ENCODE measurements at places on chromosomes 12 and 14.

DNA sequence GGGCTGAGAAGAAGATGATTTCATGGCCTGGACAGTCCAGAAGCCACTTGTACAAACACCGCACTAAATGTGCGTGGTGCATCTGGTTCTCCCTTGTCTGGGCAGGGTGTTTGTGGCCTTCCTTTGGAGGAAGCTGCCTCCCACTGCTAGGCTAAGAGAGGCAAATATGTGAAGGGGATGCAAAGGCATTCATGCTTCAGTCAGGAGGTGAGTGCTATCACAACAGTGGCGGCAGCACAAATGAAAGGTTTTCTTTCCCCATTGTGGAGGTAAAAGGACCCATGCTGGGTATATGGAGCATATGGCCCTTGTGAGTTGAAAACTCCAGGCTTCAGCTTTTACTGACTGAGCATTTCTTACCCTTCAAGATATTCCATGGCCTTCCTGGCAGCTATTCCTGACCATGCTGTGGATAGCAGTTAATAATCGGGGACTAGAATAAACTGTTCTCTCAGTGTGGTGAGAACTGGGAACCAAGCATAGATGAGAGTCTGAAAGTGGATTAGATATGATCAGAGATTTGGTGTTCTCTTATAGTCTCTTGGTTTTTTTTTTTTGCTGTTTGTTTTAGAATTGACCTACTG, 69.9 kb downstream of the MYRFL start:
- DNase-seq, result no peak

GRCh38 chr12:27271206-27271605, 27.1 kb downstream of the STK38L start:
- DNase-seq, result no peak

DNA sequence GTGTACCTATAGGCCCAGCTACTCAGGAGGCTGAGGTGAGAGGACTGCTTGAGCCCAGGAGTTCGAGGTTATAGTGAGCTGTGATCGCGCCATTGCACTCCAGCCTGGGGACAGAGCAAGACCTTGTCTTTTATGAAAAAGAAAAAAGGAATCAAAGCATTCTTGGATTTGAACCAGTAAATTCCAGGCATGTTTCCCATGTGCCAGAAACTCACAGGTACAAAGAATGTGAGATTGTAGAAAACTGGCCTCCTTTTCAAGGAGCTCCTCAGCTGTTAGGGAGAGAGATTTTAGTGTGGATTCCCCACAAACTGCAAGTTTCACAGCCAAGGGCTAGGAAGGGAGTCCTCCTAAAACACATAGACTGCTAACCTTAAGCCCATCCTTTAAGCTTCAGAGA, 95.0 kb downstream of the FOXN4 start:
- DNase-seq, result no peak

DNA sequence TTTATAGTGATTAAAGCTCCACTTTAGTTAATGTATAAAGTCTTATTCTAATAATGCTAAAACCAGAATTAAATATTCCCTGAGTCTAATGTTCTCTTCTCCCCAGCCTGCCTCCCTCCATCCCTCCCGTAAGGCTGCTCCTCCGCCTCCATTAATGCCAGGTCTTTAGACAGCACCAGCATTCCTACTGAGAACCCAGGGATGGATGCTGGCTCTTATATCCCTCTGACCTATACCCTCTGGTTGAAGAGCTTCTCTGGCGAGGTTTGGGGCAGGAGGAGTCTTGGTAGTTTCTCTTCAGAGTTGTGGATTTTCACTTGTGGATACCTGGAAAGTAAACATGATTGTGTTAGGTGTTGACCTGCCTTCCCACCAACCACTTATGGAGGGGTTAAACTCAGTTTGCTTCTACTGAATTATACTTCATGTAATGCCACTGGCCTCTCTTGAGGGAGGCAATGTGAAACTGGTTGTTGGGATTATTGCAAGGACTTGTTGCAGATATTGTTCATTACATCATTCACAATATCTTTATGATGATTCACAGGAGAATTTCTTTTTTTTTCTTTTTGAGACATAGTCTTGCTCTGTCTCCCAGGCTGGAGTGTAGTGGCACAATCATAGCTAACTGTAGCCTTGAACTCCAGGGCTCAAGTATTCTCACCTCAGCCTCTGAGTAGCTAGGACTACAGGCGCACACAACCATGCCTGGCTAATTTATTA, 11.1 kb upstream of the SMAGP start:
- no peak for DNase-seq

DNA sequence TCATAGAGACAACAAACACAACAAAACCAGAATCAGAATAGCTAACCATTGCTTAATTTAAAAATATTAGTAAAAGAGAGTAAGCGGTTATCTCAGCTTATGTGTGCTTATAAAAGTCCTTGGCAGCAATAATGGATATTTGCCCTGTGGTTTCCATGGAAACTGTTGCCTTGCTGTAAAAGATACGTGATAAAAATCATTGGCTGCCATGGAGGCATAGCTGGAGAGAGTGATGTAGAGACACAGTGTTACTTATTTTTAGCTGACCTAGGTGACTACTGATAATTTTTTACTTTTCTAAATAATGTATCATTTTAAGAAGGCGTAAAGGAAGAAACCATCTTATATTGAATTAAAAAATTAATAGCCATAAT, 92.9 kb downstream of the ERC1 start:
- peak; percentile 29 for DNase-seq

DNA sequence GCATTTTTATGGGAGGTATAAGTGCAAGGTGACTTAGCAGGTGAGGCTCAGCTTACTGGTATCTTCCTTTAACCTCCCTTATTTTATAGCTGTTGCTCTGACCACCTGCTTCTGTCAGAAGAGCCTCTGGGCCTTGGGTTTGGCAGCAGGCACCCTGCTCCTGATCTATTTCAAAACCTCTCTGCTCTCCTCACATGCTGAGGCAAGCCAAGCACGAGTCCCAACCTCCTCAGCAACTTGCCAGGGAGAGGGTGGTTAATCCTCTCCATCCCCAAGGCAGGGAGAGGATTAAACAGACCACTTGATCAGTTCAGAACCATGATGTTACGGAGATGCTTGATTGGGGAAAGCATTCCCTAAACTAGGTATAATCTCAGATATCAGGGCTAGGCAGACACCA, 5.4 kb downstream of the PLEKHH1 start:
- no peak for DNase-seq

DNA sequence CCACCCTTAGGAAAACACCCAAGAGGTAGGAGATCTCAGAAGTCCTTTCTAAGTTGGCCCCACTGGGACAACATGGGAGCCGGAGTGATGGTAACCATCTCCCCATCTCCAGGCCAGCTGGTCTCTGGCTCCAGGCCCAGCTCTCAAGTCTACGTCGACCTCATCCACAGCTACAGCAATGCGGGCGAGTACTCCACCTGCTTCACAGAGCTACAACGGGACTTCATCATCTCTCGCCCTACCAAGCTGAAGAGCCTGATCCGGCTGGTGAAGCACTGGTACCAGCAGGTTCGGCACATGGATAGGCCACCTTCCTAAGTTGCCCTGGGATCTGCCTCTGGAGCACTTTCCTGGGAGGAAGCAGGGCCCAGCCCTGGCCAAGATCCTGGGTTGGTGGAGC, 11.0 kb upstream of the OAS2 start:
- no peak for DNase-seq

DNA sequence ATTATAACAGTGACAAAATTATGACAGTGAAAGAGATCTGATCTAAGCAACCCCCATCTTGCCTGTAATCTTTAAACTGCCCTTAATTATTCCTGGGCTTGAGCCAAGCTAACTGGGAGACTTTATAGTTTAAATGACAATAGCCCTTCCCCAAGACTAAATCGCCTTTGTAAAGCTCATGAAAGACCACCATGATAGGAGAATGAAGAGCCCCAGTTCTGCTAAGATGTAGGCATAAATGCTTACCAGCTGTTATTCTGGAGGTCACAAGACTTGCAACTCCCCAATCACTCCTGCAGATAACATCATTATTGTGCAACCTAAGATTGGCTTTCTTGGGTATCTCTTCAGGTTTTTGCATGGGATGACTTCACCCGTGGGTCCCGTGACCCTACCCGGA, 599.7 kb downstream of the KCNH5 start:
- no peak for DNase-seq

DNA sequence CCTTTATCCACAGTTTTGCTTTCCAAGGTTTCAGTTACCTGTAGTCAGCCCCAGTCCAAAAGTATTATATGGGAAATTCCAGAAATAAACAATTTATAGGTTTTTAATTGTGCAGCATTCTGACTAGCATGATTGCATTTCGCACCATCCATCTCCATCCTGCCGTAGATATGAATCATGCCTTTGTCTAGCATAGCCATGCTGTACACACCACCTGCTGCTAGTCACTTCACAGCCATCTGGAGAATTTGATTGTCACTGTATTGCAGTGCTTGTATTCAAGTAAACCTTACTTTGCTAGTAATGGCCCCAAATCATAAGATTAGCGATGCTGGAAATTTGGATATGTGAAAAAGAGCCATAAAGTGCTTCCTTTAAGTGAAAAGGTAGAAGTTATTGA, 36.0 kb downstream of the MUCL1 start:
- no peak for DNase-seq

DNA sequence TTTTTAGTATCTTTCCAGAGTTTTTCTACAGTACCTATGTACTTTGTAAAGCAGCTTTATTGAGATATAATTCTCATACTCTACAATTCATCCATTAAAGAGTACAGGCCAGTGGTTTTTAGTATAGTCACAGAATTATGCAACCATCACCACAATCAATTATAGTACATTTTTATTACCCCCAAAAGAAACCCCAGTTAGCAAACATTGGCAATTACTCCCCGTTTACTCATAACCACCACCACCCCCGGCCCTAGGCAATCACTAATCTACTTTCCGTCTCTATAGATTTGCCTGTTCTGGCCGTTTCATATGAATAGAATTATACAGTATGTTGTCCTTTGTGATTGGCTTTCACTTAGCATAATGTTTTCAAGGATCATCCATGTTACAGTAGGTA, 119.8 kb downstream of the KICS2 start:
- DNase-seq, result no peak

GRCh38 chr12:53328043-53328435, 6.6 kb upstream of the AAAS start:
- DNase-seq, result no peak

DNA sequence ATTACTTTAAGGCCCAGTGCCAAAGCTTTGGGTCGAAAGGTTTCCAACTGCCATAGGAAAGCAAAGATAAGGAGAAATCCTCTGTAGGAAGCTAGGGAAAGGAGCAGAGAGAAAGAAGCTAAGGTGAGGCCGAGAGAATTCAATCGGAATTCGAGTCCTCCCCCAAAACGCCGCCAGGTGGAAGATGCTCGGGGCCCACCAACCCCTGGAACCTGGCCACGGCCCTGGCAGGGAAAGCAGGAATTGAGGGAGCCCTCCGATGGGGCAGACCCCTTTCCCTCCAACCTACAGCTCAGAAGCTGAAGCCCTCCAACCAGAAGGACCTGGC, 498 bp downstream of the GMFB start:
- peak; percentile 33 for DNase-seq

GRCh38 chr14:24631749-24632335, 2.1 kb downstream of the GZMB start:
- DNase-seq, result no peak

DNA sequence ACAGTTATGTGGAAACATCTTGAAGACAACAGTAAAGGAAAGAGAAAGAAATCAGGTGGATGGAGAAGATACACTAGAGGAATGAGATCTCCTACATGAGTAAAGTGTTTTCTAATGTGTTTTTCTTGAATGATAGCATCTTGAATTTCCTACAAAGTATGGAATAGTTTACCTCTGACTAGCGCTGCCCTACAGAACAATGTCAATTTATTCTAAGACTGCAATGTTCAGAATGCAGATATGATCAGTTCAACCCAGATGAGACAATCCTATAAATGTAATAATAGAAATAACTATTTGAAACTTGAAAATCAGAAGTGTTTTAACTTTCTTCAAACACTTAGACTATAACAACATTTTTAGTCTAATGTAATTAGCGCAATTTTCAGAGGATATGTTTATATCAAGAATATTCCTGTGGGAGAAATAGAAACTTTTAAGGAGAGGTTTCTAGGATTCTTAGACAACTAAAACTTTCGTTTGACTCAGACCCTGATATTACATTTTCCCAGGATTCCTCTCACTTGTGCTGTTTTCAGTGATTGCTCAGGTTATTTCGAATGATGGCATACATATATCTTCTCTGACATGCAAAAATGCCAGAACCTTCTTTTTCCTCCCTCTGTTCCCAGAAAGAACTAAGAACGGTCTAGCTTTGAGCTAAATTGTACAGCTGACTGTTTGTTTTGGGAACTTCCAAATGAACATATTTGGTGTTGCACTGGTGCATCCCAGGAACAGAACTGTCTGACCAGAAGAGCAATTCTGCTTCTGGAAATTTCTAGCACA, 1017.4 kb downstream of the DIO2 start:
- DNase-seq, result no peak

- DNase-seq, result no peak
Observed at GRCh38 chr12:113456761-113457160, 14.9 kb downstream of the LHX5 start.

GRCh38 chr14:50093496-50093895, 22.9 kb downstream of the VCPKMT start:
- DNase-seq, result no peak

DNA sequence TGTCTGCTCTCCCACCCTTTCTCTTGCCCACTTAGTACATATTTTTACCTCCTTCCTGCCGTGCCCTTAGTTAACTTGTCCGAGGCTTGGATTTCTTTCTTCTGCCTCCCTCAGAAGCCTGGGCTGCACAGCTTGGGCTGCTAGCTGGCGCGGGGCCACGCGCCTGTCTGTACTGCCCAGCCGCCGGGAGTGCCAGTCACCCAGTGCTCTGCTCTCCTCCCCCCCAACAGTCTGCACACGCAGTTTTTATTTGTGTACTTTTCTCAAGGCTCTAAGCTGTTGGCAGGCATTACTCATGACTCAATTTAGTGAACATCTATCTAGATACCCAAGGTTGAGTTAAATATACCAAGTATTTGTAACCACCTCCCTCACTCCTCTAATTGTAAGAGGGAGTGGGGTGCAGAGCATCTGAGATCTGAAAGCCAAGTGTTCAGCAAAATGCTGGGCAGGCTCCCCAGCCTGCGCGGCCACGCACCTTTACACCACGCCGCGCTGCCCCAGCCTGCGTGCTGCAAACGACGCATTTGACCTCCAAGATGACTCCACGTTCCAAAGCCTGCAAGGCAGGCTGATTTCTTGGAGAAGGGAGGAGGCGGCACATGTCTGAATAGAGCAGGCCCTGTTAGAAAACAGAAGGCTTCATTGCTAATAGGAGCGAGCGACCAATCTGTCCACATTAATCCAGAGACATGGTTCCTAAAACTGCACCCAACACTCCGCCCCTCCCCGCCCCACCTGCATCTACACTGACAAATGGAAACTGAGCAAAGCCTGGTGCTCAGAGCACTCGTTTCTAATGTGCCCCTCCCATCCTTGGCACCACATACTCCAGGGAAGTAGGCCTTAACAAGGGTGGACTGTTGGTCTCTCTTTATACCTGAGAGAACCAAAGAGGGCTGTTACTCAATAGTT, 18.2 kb upstream of the CACNA2D4 start:
- no peak for DNase-seq

DNA sequence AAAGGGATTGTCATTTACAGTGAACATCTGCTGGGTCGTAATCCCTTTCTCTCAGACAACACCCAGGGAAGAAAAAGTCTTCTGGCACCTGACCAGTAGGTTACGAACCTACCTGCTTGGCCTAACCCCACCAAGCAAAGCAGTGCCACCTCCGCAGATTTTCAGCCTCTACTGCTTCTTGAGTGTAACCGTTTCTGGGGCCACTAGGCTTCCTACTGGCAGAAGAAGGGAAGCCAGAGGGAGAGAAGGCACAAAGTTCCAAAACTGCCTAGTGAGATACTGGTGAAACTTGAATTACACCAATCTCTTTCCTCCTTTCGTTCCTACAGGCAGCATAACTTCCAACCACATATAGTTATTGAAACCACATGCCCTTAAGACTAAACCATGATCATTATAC, 383.6 kb downstream of the BCAT1 start:
- DNase-seq, result no peak

Data from OCI-M1 (cell line).